Hematopoietic multipotent progenitor cell treated with erythropoietin and hydrocortisone succinate and interleukin-3 and kit ligand, for 6 days (in vitro differentiated cells): ENCODE measurements at places on chromosomes 11 and 22.
A peak's percentile ranks its signal among the peaks of the same experiment; 100 is the strongest.

DNA sequence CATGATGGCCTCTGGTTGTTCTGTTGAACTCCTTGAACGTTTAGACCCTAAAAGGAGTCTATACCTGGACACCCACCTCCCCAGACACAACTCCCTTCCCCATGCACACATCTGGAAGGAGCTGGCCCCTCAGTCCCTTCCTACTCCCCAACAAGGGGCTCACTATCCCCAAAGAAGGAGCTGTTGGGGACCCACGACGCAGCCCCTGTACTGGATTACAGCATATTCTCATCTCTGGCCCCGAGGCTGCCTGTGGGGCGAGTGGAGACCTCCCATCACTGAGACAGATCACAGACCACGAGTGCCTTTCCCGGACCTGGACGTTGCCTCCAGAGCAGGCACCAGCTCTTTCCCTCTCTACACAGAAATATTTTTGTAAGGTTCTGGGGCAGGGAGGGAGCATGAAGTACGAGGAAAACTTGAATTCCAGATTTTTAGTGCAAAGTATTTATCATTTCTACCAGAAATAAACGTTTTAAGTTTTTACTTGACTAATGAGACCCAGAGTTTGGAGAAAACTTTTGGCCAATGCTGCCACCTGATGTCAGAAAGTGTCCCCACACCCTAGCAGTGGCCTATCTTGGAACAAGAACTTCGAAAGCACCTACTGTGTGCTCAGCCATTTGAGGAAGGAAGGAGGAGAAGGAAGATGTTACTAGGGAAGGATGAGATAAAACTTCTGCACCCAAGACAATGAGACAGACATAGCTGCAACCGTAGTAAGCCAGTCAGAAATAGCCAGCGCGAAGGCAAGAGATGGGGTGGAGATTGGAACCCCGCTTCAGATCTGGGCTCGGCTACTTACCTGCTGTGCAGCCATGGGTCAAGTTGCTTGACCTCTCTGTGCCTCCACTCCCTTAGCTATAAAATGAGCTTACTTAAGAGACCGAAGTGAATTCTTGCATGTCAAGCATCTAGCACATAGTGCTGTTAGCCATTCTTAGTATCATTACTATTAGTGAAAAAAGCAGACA, 10.2 kb upstream of the POU2F3 start:
- DNase-seq: peak; percentile 56

- no peak for DNase-seq
Measured at GRCh38 chr22:45211848-45212247, 28.8 kb downstream of the KIAA0930 start.

- DNase-seq: no peak
Measured at GRCh38 chr11:71418643-71419042, 29.6 kb downstream of the DHCR7 start.

DNA sequence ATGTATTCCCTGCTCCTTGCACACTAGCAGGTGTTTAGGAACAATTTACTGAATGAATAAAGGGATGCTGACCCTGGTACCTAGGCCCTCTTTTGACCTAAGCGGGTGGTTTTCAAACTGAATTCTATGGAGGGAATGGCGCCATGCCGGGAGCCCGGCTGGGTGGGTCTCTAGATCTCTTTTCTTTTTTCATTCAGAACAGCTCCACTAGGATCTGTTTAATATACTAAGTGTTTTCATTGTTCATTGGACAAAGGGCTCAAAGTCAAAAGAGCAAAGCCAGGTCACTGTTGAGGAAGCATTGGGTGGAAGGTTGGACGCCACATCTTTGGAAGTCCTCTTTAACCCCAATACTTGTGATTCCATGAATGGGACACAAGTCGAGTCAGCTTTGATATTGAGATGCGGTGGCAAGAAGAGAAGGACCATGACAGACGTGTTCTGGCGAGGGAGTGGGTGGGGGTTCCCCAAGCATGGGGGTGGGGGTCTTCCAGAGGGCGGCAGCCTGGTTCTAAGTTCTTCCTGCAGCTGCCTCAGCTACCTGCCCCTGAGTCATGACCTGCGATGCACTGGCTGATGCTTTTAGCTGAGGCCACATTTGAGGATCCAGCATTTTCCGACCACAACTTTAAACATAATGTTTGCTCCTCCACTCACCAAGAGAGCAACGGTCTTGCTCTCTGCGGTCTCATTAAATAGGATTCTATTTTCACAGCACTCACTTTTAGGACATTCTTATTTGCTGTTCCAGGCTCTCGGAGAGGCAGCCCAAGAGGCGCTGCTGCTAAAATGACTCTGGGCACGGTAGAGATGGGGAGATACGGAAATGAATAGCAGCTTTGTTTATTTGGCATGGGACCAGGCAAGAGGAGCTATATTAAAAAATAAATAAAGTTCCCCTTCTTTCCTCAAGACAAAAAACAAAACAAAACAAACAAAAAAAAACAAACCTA, 100.6 kb downstream of the FBXO7 start:
- peak; percentile 53 for DNase-seq

DNA sequence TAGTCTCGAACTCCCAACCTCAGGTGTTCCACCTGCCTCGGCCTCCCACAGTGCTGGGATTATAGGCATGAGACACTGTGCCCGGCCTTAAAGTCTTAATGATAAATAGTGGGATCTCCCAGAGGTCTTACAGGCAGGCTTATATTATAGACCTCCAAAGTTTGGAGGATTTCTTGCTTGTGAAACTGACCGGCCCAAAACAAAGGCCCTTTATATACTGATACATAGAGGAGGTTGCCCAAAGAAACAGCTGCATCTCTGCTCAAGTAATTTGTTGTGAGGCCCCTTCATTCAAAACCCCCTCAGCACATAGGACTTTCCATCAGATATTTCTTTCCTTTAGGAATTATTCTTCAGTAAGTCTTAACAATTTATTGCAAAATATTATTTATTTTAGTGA, 27.4 kb upstream of the RDX start:
- no peak for DNase-seq

GRCh38 chr11:128421577-128422330, 165.6 kb downstream of the ETS1 start:
- DNase-seq: no peak

DNA sequence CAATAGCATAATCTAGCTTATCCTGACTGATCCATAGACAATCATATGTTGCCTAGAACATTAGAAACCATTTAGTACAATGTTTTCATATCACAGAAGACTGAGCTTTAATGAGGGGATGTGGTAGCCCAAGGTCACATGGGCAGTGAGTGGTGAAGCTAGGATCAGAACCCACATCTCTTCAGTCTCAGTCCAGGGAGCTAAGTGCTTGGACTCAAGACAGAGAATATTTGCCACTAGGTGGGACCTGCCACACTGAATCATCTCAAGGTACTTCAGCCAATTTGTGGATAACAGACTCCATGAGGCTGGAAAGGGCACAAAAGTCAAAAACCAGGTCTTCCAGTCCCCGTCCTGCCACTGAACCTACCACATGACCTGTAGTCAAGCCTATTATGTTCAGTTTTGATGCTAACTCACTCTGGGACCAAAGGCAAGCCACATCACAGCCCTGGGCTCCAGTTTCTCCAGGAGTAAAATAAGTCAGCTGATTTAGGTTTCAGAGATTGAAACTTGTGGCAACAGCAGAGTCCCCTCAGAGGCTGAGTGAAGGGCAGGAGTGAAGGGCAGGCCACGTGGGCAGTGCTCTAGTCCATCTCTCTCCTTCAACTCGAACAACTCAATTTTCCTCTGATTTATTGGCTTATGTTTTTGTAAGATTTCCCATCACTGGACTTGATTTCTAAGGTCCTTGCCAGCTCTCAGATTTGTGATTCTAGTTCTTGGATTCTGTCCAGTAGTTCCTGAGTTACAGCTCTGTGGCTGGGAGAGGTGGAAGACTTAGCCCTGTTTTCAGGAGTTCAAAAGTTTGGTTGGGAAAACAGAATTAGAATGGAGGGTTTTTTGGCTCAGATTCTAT, 84.6 kb upstream of the PHOX2A start:
- DNase-seq: no peak

DNA sequence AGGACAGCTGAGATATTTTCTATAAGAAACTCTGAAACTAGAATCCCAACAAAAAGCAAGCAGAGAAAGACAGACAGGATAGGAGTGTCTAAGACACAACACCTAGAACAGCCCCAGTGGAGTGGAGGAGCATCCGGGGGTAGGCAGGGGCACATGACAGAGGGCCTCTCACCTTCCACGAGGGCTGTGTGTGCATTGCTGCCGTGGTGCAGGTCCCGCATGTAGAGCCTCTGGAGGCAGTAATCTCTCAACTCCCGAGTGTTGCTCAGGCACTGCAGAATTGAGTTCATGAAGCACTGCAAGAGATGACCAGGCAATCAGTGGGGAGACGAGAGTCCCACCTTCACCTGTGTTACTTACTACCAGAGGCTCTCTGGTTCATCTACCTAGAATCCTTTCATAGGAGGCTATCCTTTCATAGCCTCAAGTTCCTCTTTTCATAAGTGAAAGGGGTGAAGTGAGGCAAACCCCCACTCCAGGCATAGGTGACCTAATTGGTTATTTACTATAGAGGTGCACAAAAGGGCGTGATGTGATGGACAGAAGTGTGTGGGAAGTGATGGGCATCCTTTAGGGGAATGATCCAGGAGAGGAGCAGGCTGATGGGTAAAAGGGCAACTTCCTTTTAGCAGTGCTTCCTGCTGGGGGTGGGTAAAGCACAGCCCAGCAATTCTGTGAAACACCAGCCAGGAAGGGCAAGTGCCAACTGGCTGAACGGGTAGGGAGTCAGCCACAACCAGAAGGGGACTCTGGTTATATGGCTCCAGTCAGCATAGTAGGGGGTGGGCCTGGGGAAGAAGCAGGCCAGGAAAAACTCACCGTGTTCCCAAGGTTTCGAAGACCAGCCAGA, 13.1 kb upstream of the MFRP start:
- no peak for DNase-seq

DNA sequence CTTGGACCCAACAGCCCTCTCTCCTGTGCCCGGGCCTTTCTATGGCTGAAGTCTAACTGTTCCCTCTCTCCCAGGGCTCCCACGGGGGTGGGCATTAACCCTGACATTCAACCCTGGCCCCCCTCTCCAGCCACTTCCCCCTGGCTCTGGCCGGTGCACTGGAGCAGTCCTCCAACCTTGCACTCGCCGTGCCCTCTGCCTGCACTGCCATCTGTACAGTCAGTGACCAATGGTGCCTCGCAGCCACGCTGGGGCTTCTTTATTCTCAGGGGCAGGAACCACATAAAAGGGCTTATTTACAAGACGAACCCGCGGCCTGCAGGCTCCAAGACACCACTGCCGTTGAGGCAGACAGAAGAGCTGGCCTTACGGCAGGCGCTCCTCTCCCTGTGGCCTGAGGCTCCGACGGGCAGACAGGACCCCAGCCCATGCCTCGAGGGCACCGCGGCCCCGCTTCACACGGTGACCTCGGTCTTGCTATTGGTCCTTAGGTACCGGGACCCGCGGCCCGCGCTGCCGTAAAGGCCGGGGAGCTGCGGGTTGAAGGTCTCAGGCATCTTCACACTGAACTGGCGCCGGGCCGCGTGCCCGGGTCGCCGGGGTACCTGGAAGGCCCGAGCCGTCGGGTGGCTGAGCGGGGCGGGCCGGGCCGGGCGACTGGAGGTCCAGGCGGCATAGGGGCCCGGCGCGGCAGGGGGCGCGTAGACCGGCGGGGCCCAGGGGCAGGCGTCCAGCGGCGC, 5.4 kb downstream of the SHISA8 start:
- no peak for DNase-seq

DNA sequence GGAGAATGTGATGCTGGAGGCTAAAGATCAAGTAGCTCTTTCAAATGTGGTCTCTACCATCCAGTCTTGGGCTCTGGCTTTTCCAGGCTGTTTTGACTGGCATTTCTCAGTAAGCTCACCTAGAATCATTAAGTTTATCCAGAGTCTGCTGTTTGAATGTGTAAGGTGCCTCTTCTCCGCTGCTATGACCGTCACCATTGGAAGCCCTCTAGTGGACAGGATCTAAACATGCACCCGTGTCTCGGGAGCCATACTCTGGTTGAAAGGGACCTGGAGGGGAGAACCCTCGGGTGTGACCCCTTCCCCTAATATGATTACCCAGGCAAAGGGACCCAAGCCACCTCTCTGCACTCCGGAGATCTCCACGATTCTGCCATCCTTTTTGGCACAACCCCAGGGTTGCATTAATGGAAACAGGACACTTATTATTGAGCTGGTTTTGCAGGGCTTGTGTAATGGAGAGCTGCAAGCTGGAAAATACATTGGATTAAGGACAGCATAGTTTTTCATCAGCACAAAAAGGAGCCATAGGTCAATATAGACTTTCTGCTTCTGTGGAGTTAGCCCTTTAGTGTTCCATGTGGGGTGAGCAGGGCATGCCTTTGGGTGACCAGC, 191.0 kb upstream of the LARGE1 start:
- peak; percentile 47 for DNase-seq

GRCh38 chr11:23789938-23790371, 706.9 kb upstream of the LUZP2 start:
- no peak for DNase-seq

- DNase-seq: peak; percentile 17
Measured at GRCh38 chr22:36658900-36659299, 44.7 kb downstream of the CACNG2 start.
